ENCODE measurements at places on chromosomes 5 and 9.

DNA sequence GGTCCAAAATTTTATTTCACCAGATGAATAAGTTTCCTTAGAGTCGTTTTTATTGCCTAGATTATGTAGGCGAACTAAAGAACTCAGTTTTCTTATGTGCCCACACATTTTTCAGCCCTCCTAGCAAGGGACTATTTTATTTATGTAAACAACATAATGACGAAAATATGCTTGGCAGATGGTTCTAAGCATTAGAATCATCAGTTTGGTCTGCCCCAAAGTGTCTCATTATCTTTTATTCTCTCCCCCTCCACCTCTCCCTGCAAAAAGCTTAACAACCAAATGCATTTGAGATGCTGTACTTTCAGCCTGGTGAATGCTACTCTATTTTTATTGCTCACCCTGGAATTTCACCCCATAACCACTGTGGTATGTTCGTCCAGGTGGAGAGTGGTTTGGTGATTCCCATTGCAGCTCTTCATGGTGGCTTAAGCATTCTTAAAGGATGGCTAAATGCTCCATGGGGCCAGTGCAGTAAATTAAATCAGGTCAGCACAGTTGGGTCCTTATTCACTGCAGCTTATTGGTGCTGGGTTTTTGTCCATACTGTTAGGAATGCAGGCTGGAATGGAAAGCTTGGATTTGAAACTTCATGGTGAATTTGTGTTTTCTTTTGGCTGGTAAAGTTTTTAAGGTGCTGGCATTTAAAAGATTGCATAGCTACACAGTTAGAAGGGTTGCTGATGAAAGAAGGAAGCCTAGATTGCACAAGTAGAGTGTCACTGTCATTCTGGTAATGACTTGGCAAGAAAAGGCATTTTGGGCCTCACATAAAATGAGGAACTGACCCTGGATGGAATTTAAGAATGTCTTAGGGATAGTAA, 39.2 kb downstream of the TLE4 start:
- H3K27me3 ChIP-seq: no peaks in the 10 kb centered on the region
- H3K36me3 ChIP-seq: peaks cover 24% of the 10 kb centered on the region
- H3K4me1 ChIP-seq: peaks cover 57% of the 10 kb centered on the region
- peak overlapping the region; percentile 53 for H3K27ac ChIP-seq
- no peak overlapping the region for H3K4me3 ChIP-seq

GRCh38 chr9:6877671-6878161, 119.9 kb downstream of the KDM4C start:
- DNase-seq: no peak
- H3K4me3 ChIP-seq: no peak overlapping the region
- H3K4me1 ChIP-seq: peaks cover 47% of the 10 kb centered on the region
- H3K36me3 ChIP-seq: peaks cover 40% of the 10 kb centered on the region
- H3K27me3 ChIP-seq: no peaks in the 10 kb centered on the region
- no peak overlapping the region for H3K27ac ChIP-seq

DNA sequence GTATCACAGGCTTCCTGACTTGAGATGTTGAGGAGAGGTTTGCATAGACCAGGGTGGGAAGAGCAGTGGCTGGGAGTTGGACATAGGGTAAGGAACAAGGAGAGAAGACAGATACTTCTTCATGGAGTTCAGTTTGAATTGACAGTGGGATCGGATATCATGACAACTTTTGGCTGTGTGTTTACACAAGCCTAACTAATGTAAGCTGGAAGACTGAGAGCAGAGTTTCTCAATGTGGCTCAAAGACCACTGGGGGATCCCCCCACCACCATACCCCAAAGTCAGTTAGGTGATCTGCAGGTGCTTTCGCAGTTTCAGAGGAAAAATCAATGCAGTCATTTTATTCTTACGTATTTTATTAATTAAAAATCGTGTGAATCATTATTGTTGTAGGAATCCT, 125.9 kb downstream of the AOPEP start:
- no peaks in the 10 kb centered on the region for H3K4me1 ChIP-seq
- no peak for DNase-seq
- H3K4me3 ChIP-seq: no peak overlapping the region
- no peaks in the 10 kb centered on the region for H3K27me3 ChIP-seq
- H3K36me3 ChIP-seq: no peaks in the 10 kb centered on the region

DNA sequence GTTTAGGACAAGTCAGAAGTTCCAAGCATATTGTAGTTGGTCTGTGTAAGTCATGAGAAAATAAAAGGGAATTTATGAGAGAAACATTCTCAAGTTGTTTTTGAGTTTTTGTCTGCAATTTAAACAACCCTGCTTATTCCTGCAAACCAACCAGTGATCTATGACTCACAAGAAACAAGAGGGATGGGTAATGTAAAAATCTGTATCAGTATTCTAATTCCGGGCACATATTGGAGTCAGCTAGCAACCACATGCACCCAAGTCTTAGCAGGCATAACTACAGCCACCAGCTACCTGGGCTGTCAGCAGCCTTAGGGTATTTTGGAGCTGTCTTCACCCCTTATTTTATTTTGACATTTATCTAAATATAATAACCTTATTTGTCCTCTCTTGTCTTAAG, 128.7 kb upstream of the APC start:
- peaks cover 3% of the 10 kb centered on the region for H3K27me3 ChIP-seq
- H3K4me1 ChIP-seq: peaks cover 11% of the 10 kb centered on the region
- DNase-seq: no peak

DNA sequence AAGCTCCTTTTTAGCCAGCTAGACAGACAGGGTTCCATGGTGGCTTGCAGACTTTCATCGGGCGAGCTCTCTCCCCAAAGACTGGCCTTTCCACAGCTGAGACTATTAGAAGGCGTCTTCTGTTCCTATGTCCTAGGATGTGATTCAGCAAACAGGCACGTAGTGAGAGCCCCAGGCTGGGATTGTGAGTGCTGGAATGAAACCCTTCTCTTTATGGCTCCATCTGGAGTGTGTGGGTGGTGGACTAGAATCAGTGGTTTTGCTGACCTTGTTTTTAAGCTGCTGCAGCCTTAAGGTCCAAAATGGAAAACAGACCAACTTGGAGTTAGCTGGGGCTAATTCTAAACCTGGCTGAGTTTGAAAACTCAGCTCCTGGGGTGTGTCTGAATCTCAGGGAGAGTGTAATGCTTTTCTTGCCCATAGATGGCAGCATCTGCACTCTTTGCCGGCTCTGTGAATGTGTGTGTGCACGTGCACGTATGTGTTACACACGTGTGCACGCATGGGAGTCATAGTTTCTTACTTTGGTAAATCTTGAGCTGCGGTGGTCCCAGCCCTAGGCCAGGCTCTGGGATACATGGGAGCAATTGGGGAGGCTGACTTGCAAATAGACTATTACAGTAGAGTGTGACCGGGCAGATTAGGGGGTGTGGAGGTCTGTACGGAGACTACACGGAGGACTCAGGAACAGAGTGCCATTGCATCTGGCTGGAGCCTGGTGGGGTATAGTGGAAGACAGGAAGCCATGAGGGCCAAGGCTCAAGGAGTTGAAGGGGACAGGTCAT, 10.7 kb downstream of the GSN start:
- H3K4me3 ChIP-seq: no peak overlapping the region
- H3K27ac ChIP-seq: no peak overlapping the region
- H3K27me3 ChIP-seq: no peaks in the 10 kb centered on the region

- H3K4me3 ChIP-seq: no peak overlapping the region
- peaks cover 15% of the 10 kb centered on the region for H3K36me3 ChIP-seq
- H3K27ac ChIP-seq: no peak overlapping the region
- DNase-seq: peak; percentile 64
Measured at GRCh38 chr9:134163371-134164196, 780 bp downstream of the RNU6ATAC start.

GRCh38 chr5:55860709-55861108, 9.6 kb downstream of the IL31RA start:
- no peaks in the 10 kb centered on the region for H3K4me1 ChIP-seq
- no peaks in the 10 kb centered on the region for H3K36me3 ChIP-seq
- no peak overlapping the region for H3K4me3 ChIP-seq
- DNase-seq: no peak
- H3K27me3 ChIP-seq: peaks cover 7% of the 10 kb centered on the region

DNA sequence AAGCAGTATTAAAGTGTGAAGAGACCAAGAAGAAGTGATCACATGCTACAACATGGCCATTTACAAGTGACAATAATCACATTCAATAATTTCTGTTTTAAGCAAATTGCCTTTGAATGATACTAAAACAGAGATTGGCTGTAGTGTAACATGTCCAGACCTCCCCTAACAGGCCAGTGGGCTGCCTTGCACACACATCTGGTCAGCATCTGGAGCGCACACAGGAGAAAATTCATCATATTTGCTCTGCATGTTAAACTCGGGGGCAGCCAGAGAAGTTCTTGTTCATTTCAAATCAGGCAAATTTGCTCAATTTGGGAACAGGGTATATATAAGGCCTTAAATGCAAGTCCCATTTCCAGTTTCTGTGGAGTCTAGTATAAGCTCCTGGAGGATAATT, 111.1 kb upstream of the FBXL7 start:
- H3K27me3 ChIP-seq: no peaks in the 10 kb centered on the region
- DNase-seq: no peak
- H3K27ac ChIP-seq: no peak overlapping the region

Data from activated B cell treated with CpG ODN at 0.5 μM for 24 hours (primary cell).